ENCODE measurements at places on chromosomes 11 and 22. TPM values are rescaled to one million over a fixed set of nuclear protein-coding genes. Genes with fewer than 3 reads are reported as not detected.

ABCC8 gene
- total RNA-seq = not detected

RAB36 gene
- total RNA-seq = 0.64 TPM

KCNJ11 gene
- not detected for total RNA-seq

DNA sequence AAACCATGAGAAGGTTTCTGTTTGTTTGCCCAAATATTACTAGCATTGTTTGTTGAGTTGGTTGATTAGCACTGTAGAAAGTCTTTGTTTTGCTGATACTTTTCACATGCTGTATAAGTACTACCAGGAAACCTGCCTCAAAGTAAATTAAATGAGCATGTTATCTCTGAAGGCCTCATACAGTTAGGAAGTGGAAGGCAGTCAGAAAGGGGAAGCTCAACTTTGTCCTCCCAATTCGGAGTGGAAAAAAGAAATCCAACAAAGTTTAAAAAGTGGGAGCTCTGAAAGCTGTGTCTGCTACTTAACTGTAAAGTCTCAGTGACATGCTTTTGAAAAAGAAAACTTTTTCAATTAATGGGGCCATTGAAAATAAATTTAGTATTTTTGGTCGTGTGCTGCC is 188.3 kb upstream of the BLID start:
- DNase-seq = no peak

- DNase-seq = no peak
These were observed 10.5 kb downstream of the EMID1 start for GRCh38 chr22:29216011-29216872.

GRCh38 chr11:55345306-55345705 is 2.3 kb downstream of the OR4A16 start:
- no peak for DNase-seq

- no peak for DNase-seq
These were observed 47.8 kb downstream of the NTM start for GRCh38 chr11:131418189-131418588.

DNA sequence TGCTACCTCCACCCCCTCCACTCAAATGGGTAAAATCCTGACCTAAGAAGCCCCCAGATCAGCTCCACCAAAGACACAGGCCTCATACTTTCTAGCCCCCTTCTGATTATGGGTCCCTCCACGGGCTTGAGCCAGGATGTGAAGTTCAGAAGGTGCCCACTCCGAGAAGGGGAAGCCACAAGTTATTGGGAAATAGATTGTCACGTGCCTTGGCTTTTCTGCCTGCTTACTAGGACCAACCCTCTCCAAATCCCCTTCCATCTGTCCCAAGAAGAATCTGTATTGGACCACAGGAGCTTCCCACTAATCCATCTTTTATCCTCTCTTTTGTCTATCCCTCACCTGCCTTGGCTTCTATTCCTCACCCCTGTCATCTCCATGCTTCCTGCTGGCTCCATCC is 3.0 kb upstream of the NRGN start:
- DNase-seq = no peak

All from CD4-positive, alpha-beta memory T cell (primary cell).